Vagina (tissue), 2 donors: ENCODE measurements at places on chromosomes 5 and 9.

- no peak overlapping the region for H3K27ac ChIP-seq
- H3K4me1 ChIP-seq, result peaks cover 17% of the 10 kb centered on the region
- no peaks in the 10 kb centered on the region for H3K27me3 ChIP-seq
- H3K36me3 ChIP-seq, result no peaks in the 10 kb centered on the region
- no peak overlapping the region for H3K4me3 ChIP-seq
- DNase-seq, result no peak
These were observed 1.8 kb downstream of the ANKRD34B start for GRCh38 chr5:80568251-80568650.

DNA sequence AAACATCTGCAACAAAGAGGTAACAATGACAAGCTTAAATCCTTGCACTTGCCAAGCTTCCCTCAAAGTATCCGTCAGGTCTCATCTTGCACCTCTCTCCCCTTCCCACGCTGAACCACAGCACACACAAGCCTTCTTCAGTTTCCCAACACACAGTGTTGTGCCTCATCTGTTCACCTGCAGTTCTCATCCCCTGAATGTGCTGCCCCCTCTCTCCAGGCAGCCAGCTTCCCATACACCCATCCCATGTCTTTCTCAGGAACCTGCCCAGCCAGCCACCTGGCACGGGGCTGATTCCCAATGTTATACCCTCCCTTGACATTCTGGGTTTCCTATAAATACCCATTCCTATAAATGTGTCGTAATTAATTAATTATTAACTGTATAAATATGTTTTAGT, 314.8 kb downstream of the PRELID2 start:
- no peak overlapping the region for H3K4me3 ChIP-seq
- no peaks in the 10 kb centered on the region for H3K36me3 ChIP-seq
- H3K27me3 ChIP-seq, result no peaks in the 10 kb centered on the region

GRCh38 chr5:89991592-89991991, 418.0 kb downstream of the CETN3 start:
- DNase-seq, result no peak
- no peaks in the 10 kb centered on the region for H3K4me1 ChIP-seq
- H3K27me3 ChIP-seq, result no peaks in the 10 kb centered on the region
- no peak overlapping the region for H3K27ac ChIP-seq
- H3K4me3 ChIP-seq, result no peak overlapping the region

- H3K36me3 ChIP-seq, result no peaks in the 10 kb centered on the region
- DNase-seq, result no peak
- H3K27ac ChIP-seq, result no peak overlapping the region
- H3K4me1 ChIP-seq, result peaks cover 21% of the 10 kb centered on the region
- H3K27me3 ChIP-seq, result no peaks in the 10 kb centered on the region
- H3K4me3 ChIP-seq, result no peak overlapping the region
These were observed 126.3 kb downstream of the TLE1 start for GRCh38 chr9:81563020-81563407.

- no peak for DNase-seq
- peak overlapping the region; percentile 19 for H3K27ac ChIP-seq
- no peaks in the 10 kb centered on the region for H3K27me3 ChIP-seq
- H3K36me3 ChIP-seq, result no peaks in the 10 kb centered on the region
These were observed 208.0 kb upstream of the ANKRD55 start for GRCh38 chr5:56440871-56441740.

DNA sequence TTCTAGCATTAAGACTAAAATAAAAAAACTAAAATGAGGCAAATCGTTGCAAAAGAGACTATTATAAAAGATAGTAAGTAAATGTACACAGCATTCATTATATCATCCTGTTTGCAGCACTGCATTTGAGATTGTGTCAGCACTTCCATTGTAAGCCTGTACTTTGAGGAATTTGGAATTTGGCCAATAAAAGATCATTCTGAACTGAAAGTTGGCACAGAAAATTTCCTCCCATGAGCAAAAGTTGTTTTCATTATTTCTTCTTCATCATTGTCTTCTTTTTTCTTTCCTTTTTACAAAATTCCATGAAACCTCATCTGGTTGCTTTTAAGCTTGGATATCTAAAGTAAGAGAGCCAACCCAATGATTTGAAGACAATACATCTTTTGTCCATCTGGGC, 199.3 kb upstream of the ADAMTSL1 start:
- H3K27ac ChIP-seq, result no peak overlapping the region
- no peaks in the 10 kb centered on the region for H3K27me3 ChIP-seq
- H3K4me1 ChIP-seq, result no peaks in the 10 kb centered on the region
- no peaks in the 10 kb centered on the region for H3K36me3 ChIP-seq
- no peak for DNase-seq

GRCh38 chr5:55540024-55540423, 5.3 kb upstream of the PLPP1 start:
- H3K4me1 ChIP-seq, result peaks cover 6% of the 10 kb centered on the region
- H3K27me3 ChIP-seq, result no peaks in the 10 kb centered on the region
- no peak overlapping the region for H3K27ac ChIP-seq

- no peaks in the 10 kb centered on the region for H3K36me3 ChIP-seq
- DNase-seq, result no peak
- H3K4me3 ChIP-seq, result peak within 1 kb of the TSS; percentile 36
- peak within 1 kb of the TSS; percentile 84 for H3K27ac ChIP-seq
- H3K27me3 ChIP-seq, result no peaks in the 10 kb centered on the region
- H3K4me1 ChIP-seq, result peaks cover 33% of the 10 kb centered on the region
These were observed at the start of gene PDCD1LG2 for GRCh38 chr9:5510360-5510931. TSS of gene PDCD1LG2 (plus strand) at chr9:5510531. CDS start at chr9:5522547, 12,016 bp downstream.

GRCh38 chr9:123725389-123725788, 204.5 kb downstream of the DENND1A start:
- no peak overlapping the region for H3K27ac ChIP-seq
- H3K4me3 ChIP-seq, result no peak overlapping the region
- H3K4me1 ChIP-seq, result no peaks in the 10 kb centered on the region

GRCh38 chr5:36897616-36898015, 21.0 kb downstream of the NIPBL start:
- no peak for DNase-seq
- no peaks in the 10 kb centered on the region for H3K36me3 ChIP-seq
- H3K4me3 ChIP-seq, result no peak overlapping the region

- H3K27me3 ChIP-seq, result no peaks in the 10 kb centered on the region
- H3K4me1 ChIP-seq, result no peaks in the 10 kb centered on the region
- H3K27ac ChIP-seq, result no peak overlapping the region
- H3K36me3 ChIP-seq, result no peaks in the 10 kb centered on the region
- no peak overlapping the region for H3K4me3 ChIP-seq
- no peak for DNase-seq
These were observed 578.4 kb downstream of the CDK5RAP2 start for GRCh38 chr9:120001536-120001935.

DNA sequence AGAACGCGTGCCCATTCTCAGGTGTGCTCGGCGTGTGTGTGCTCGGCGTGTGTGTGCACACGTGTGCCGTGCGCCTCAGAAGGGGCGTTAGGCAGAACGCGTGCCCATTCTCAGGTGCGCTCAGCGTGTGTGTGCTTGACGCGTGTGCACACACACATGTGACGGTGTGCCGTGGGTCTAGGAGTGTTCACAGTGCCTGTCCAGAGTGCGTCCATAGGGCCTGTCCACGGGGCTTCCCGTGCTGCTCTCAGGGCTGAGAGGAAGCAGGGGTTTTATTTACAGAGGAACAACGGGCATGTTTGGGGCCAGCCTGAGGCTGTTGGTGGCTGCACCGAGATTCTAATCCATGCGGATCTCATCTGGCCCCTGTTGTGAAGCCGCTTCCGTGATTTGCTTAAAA, 14.2 kb upstream of the AHRR start:
- no peak overlapping the region for H3K4me3 ChIP-seq
- no peaks in the 10 kb centered on the region for H3K27me3 ChIP-seq
- no peak for DNase-seq
- H3K27ac ChIP-seq, result no peak overlapping the region

DNA sequence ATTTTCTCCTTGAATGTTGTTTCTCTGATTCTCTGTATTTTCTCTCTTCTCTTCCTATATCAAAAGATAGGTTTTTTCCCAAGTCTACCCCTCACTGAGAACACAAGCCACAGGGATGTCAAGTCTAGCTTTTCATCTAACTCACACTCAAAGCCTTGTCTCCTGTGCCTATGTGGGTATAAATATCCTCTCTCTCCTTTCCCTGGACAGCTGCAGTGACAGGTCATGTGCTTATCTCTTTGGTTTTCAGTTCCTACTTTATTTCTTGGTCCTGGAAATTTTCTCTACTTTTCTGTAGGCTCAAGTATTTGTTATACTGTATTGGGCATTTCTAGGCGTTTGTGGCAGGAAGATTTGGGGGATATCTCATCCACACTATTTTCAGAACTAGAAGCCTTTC, 182.4 kb upstream of the MVB12B start:
- H3K27me3 ChIP-seq, result no peaks in the 10 kb centered on the region
- H3K4me3 ChIP-seq, result no peak overlapping the region
- DNase-seq, result no peak
- no peaks in the 10 kb centered on the region for H3K36me3 ChIP-seq
- no peak overlapping the region for H3K27ac ChIP-seq

GRCh38 chr9:128145536-128145935, 3.7 kb upstream of the LCN2 start:
- no peak overlapping the region for H3K4me3 ChIP-seq
- H3K27ac ChIP-seq, result no peak overlapping the region
- H3K27me3 ChIP-seq, result no peaks in the 10 kb centered on the region
- H3K4me1 ChIP-seq, result peaks cover 29% of the 10 kb centered on the region
- no peaks in the 10 kb centered on the region for H3K36me3 ChIP-seq

DNA sequence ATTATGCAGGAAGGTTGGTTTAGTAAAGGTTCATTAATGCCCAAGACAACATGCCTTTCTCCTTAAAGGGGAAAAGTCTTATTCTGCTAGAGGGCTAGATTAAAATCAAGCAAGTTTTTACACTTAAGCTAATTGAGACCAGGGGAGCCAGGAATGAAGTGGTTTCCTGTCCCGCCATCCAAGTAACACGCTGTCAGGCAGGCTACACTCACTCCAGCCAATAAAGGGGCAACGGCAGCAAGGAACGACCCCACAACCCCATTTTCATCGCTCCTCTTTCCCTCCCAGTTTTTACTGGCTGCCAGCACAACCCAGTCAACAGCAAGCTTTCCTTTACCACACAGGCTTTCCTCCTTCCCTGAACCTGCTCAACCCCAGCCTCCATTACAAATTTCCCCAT, 225.1 kb downstream of the DCP2 start:
- no peaks in the 10 kb centered on the region for H3K27me3 ChIP-seq
- peak overlapping the region; percentile 13 for H3K27ac ChIP-seq
- no peak overlapping the region for H3K4me3 ChIP-seq

GRCh38 chr5:163551156-163551555, 45.7 kb downstream of the MAT2B start:
- H3K27me3 ChIP-seq, result no peaks in the 10 kb centered on the region
- no peak overlapping the region for H3K4me3 ChIP-seq
- H3K27ac ChIP-seq, result no peak overlapping the region

- no peaks in the 10 kb centered on the region for H3K36me3 ChIP-seq
- H3K4me3 ChIP-seq, result peak overlapping the region; percentile 95
- DNase-seq, result no peak
- H3K4me1 ChIP-seq, result peaks cover 54% of the 10 kb centered on the region
These were observed 1.4 kb downstream of the ERGIC1 start for GRCh38 chr5:172835290-172835993.

DNA sequence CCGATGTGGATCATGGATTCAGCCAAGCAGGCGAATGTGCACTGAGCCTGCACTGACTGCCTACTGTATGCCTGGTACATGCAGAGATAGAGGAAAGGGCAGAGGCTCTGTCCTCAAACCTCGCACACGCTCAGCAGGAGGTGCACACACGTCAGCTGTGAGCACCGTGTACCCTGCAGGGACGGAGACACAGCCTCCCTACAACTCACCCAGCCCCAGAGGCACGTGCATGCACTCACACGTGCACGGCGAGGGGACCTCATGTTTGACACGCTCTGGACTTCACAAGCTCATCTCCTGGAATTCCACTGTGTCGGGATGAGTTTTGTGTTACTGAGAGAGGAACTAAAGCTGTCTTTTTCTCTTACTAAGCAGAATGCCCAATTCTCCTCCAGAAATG, 48.4 kb downstream of the IRX2 start:
- no peaks in the 10 kb centered on the region for H3K27me3 ChIP-seq
- no peak overlapping the region for H3K27ac ChIP-seq
- no peaks in the 10 kb centered on the region for H3K4me1 ChIP-seq
- no peak overlapping the region for H3K4me3 ChIP-seq

GRCh38 chr9:128707446-128707845, 5.1 kb downstream of the PKN3 start:
- no peak overlapping the region for H3K4me3 ChIP-seq
- DNase-seq, result no peak
- no peaks in the 10 kb centered on the region for H3K27me3 ChIP-seq
- H3K4me1 ChIP-seq, result peaks cover 9% of the 10 kb centered on the region
- H3K27ac ChIP-seq, result no peak overlapping the region

GRCh38 chr5:121693864-121694263, 157.8 kb upstream of the FTMT start:
- H3K4me1 ChIP-seq, result no peaks in the 10 kb centered on the region
- no peaks in the 10 kb centered on the region for H3K27me3 ChIP-seq
- H3K27ac ChIP-seq, result no peak overlapping the region
- no peak overlapping the region for H3K4me3 ChIP-seq
- no peak for DNase-seq

GRCh38 chr5:68007451-68007850, 208.1 kb upstream of the PIK3R1 start:
- DNase-seq, result no peak
- H3K27me3 ChIP-seq, result no peaks in the 10 kb centered on the region
- H3K36me3 ChIP-seq, result no peaks in the 10 kb centered on the region
- H3K4me3 ChIP-seq, result no peak overlapping the region
